ENCODE measurements at places on chromosomes 13 and 19. TPM values are rescaled to one million over a fixed set of nuclear protein-coding genes. Genes with fewer than 3 reads are reported as not detected.

The RGCC gene
- 127 TPM for polyA plus RNA-seq

The CEACAM3 gene
- polyA plus RNA-seq, result 0.16 TPM

DNA sequence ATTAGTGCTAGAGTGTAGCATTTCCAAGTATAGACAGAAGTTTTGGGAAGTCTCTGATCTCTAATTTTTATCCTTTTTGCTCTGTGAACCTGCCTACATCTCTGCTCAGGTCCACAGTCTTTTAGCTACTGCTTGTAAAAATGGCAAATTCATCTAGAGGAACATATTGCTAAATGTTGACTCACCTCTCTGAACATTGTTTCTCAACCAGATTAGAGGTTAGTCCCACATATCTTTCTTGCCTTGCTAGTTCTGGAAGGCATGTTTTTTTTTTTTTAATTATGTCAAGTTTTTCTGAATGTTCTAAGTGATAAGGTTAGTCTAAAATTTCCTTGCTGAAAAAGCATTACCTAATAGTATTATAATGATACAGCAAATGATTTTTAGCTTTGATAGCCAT, 2889.6 kb upstream of the PCDH20 start:
- DNase-seq, result no peak

DNA sequence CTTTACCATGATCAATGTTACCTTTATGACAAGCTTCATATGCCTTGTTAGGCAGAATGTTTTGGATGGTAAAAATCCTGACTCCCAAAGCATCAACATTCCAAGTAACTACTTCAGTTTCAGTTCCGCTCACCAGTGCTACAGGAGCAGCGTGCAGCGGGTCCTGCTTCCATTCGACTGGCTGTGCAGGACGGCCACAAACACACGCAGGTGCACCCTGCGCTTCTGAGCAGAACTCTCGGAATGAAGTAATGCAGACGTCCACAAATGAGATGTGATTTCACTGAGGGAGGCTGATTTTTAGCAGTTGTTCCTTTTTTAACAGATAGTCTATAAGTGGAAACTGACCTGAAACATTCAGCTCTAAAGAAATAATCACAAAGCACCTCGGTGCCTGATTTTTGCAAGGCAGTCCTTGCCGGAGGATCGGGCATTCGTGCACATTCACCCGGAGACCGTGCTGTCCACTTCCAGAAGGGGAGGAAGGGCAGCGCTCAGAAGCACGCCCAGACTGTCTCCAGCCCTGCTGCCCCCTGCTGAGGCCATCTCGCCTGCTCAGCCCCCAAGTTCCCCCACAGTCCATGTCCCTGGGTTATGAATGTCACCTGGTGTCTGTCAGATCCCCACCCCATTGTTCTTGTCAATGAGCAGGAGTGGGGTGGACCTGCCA, 85.8 kb downstream of the RAB20 start:
- DNase-seq, result no peak

GRCh38 chr13:112867301-112867711, 101.7 kb upstream of the MCF2L start:
- DNase-seq, result no peak

- DNase-seq, result no peak
Measured at GRCh38 chr13:113192902-113193301, 15.6 kb downstream of the PCID2 start.

GRCh38 chr13:43572656-43573360, 214.0 kb downstream of the ENOX1 start:
- no peak for DNase-seq

DNA sequence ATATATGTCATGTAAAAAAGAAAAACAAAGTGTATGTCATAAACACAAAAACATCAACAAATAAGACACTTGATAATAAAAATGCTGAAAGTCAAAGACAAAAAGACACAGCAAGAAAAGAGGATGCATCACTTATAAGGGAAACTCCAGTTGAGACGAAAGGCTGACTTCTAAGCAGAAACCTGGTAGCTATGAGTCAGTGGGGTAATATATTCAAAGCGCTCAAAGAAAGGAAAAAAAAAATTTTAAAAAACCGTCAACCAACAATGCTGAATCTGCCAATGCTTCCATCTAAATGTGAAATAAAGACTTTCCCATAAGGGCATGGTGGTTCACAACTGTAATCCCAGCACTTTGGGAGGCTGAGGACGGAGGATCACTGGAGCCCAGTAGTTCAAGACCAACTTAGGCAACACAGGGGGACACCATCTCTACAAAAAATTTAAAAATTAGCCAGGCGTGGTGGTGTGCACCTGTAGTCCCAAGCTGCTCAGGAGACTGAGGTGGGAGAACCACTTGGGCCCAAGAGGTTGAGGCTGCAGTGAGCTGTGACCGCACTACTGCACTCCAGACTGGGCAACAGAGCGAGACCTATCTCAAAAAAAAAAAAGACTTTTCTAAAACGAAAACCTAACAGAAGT, 24.0 kb downstream of the USP12 start:
- DNase-seq, result no peak

- DNase-seq, result no peak
Measured at GRCh38 chr13:81394640-81395039, 1053.7 kb upstream of the SPRY2 start.

DNA sequence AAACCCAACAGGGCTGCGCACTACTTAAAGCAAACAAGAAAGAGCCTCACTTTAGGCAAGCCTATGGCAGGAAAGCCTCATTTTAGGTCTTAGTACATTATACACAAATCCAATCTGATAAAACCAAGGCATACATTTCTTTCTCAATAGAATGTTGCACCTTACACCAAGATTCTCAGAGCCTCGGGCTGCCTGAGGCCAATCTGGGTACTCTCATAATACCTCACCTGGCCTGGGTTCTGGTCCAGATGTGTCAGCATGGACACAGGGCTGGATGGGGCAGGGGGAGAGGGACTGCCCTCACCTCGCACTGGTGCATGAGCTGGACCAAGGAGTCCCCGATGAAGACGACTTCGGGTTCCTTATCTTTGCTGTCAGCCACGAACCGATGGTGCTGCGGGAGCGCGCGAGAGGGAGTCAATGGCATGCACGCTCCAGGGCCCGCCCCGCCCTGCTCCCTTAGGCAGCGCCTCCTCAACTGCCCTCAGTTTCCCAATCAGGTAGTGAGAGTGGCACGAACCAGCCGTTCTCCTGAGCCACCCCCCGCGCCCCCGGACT, at the start of gene PRR19:
Gene PRR19, plus strand, starts transcription at position 487 of the 558 bp plus-strand sequence. CDS start 7,453 bp downstream, outside the sequence.
- DNase-seq, result no peak
